Fibroblast of skin of scalp (primary cell): ENCODE measurements at places on chromosomes 11 and 22.
A peak's percentile ranks its signal among the peaks of the same experiment; 100 is the strongest.

DNA sequence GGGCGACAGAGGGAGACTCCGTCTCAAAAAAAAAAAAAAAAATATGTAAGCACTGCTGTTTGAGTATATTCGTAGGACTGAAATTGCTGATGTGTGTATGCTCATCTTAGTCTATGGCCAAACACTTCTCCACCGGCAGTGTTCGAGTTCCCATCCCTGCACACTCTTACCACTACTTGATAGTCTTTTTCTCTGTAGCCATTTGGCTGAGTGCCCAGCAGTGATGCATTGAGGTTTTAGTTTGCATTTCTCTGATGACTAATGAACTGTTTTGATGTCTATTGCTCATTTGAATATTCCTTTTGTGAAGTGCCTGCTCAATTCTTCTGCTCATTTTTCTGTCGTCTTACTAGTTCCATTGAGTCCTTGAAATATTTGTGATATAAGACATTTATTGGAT is 1.9 kb downstream of the TIRAP start:
- peak; percentile 94 for DNase-seq

DNA sequence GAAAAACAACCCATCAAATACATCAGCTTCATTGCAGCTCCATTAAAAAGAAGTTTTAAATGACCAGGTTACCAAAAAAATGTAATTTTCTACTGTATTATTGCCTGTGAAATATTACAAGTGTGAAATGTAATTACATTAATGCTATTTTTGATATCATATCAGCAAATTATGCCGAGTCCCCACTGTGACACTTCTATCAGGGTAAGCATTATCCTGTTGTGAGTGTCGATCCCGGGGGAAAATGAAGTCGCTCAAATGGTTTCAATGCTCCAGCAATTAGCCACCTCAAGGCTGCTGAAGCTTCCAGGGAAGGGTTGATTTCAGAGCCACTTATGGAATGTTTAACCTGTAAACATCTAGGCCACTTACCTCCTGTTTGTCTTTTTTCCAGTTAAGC is 70.4 kb downstream of the RCN1 start:
- DNase-seq = no peak

DNA sequence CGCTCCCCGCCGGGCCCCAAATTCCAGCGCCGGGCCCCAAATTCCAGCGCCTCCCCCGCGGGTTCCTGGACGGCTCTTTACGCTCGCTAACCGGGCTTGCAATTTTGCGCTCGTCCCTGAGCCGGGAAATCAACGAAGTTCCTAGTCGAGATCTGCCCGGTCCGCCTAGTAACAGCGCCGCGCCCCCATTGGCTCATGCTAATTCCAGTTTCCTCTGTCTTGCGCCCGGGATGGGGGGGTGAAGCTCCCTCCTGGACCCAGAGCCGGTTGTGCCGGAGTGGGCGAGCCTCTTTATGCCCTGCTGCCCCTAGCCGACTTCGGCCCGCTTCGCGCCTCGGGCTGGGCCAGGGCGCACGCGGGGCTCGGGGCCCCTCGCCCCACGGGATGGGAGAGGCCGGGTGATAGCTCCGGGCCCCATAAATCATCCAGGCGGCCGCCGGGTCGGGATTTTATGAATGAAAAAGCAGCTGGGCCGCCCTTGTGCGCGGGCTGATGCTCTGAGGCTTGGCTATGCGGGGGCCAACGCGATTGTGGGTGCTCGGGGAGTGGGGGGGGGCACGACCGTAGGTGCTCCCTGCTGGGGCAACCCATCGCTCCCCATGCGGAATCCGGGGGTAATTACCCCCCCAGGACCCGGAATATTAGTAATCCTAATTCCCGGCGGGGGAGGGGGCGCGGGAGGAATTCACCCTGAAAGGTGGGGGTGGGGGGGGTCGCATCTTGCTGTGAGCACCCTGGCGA is 1.8 kb upstream of the CCND1 start:
- peak; percentile 97 for DNase-seq

- peak; percentile 67 for DNase-seq
These were observed 790 bp downstream of the RAB1B start for GRCh38 chr11:66268952-66269905.

GRCh38 chr11:32439501-32440210 is 4.3 kb upstream of the WT1 start:
- no peak for DNase-seq

- DNase-seq = peak; percentile 31
These were observed 23.2 kb downstream of the CAPN1 start for GRCh38 chr11:65204646-65205601.

- DNase-seq = peak; percentile 14
These were observed 203.7 kb downstream of the GRIK4 start for GRCh38 chr11:120715239-120715638.

GRCh38 chr22:39574779-39575551 is 4.4 kb downstream of the CACNA1I start:
- DNase-seq = peak; percentile 91

DNA sequence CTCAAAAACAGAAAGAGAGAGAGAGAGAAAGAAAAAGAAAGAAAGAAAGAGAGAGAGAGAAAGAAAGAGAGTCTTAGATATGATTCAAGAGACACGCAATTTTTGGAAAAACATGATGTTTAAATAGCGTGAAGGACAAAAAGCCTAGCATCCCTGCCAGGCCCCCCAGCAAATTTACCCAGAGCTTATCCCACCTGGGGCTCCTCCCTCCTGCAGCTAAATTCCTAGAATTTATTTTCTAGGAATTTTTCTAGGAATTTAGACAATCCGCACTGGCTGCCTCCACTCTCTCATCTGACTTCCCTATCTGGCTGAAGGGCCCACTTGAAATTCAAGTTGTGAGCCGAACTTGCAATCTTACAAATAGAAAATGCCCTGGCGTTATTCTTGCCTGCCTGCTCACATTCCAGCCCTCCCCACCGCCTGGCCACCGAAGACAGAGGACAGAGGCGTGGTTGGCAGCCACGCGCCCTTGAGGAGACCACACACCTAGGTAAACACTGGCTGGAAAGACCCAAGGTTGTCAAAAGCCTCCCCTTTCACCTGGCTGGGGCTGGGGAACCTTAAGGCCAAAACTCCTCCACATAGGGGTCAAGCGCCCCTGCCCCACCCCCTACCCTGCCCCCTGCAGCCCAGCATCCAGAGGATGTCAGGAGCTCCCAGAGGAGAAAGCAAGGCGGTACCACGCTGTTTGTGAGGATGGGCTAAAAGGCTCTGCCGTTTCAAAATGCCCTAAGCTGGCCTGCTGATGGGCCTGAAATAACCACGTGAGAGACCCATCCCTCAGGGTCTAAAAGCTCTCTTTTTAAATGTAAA is 42.2 kb downstream of the AHNAK start:
- DNase-seq = no peak

DNA sequence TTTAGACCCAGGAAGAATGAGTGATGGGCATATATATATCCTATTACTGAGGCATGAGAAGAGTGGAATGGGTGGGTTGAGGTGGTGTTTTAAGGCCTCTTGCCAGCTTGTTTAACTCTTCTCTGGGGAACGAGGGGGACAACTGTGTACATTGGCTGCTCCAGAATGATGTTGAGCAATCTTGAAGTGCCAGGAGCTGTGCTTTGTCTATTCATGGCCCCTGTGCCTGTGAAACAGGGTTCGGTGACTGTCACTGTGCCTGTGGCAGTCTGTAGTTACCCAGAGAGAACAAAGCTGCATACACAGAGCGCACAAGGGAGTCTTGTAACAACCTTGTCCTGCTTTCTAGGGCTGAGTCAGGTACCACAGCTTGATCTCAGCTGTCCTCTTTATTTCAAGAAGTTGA is 11.7 kb downstream of the LIMK2 start:
- no peak for DNase-seq

DNA sequence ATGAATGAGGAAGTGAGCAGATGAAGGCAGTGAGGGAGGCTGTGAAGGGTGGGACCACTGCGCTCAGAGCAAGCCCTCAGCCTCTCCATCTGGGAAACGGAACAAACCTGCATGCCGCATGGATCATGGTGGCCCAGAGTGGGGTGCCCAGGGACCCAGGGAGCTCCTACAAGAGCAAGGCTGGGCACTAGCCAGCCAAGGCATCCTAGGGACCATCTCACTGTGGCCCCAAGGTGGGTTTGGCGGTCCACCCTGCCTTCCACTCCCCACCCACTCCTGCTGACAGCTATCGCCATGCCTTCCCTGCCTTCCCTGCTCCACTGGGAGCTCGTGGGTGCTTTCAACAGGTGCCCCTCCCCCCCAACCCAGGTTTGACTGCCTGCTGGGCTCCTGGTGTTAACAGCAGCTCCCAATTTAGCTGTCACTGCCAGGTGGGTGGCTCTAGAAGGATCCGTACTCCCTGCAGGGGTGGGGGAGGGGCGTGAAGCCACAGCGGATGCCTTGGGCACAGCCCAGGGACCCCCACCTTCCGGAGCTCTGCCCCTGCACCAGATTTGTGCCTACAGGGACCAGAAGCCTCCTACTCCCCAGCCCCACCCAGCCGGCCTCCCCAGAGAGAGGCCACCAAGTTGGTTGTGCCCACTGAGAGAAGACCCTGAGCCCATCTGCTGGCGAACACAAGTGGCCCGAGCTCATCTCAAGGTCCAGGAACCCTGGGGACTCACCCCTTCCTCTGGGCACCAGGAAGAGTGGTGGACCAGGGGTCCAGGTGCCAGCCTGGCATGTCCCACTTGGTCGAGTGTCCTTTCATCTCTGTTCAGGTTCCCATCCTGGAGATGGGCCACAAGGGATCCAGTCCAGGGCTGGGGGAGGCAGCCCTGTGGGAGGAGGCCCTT is 29.7 kb upstream of the PRODH start:
- no peak for DNase-seq

DNA sequence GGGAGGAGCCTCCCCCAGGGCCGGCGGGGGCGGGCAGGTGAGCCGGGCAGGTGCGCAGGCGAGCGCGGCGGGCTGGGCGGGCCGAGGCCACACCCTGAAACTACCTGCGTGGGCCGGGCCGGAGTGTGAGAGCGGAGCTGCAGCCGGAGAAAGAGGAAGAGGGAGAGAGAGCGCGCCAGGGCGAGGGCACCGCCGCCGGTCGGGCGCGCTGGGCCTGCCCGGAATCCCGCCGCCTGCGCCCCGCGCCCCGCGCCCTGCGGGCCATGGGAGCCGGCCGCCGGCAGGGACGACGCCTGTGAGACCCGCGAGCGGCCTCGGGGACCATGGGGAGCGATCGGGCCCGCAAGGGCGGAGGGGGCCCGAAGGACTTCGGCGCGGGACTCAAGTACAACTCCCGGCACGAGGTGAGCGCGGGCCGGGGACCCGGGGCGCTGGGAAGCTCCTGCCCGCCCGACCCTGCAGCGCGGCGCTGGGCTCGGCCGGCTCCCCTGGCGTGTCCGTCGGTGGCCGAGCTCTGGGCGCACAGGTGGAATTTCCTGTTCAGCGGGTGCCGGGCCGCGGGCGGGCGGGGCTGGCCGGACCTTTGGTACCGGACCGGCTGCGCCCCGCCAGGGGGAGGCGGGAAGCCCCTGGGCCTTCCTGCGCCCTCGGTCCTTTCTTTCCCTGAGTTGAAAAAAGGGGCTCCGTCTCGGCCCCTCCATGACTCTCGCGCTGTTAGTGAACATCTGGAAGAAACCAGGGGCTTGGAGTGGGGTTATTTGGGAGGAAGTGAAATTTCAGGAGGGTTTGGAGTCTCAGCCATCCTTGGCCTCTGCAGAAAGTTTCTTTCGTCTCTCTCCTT is at the start of gene ST14:
ST14 (plus strand) TSS at position 126 of the 841 bp plus-strand sequence; CDS start at position 324, 198 bp downstream.
- DNase-seq = no peak

DNA sequence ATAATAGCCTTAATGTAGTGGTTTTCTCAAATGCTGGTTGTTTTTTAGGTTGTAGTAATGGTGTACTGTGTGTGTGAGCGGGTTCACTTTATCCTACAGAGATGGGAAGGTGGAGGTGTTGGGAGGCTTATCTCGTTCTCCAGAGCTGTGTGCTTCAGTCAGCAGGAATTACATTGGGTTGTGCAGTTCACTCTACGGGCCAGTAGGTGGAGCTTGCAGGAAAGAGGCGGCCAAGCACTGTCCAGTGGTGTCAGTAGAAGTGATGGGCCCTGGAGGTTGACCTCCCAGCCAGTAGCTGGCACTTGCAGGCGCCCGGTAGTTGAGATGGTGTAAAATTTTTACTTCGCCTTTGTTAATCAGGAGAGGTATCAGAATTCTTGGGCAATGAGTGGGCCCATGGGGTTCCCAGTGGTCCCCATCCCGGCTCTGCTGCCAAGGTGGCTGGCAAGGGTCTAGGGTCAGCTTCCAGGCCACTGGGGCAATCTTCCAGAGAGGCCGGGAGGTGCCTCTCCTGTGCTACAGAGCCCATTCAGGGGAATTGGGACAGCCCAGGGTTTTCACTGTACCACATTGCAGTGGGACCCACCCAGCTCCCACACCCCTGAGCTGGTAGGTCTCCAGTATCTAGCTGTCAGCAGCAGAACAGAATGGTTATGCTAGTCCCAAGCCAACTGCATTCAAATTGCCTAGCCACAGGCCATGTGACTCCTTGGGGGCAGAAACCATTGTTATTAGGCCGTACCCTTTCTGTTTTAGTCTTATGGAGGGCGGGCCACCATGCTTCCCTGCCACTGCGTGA is 43.9 kb downstream of the BIRC2 start:
- DNase-seq = peak; percentile 62

GRCh38 chr11:12853652-12854296 is 155.3 kb upstream of the RASSF10 start:
- DNase-seq = no peak

- no peak for DNase-seq
These were observed 102.9 kb upstream of the PAX6 start for GRCh38 chr11:31913985-31914384.

GRCh38 chr11:125494974-125495725 is 915 bp downstream of the FEZ1 start:
- DNase-seq = peak; percentile 39

GRCh38 chr11:7444091-7444981 is 41.0 kb upstream of the OLFML1 start:
- DNase-seq = no peak

DNA sequence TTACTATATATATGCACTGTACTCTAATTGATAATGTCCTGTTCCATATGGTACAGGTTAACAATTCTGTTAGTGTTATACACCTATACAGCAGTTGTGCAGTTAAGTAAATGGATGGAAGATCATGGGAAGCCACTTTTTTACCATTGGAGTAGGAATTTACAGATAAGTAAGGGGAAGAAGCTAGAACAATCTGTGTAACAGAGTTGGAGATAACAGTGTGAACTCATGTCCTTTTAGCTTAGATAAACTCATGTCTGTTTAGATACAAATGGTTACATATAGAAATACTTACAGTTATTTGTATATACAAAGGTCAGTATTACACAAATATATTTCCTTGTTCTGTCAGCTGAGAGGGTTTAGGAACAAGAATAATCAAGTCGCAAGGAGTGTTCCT is 6.8 kb upstream of the DEUP1 start:
- no peak for DNase-seq

GRCh38 chr11:17005646-17006045 is 8.6 kb downstream of the PLEKHA7 start:
- no peak for DNase-seq

- no peak for DNase-seq
These were observed 27.8 kb downstream of the SDHD start for GRCh38 chr11:112114460-112114859.

GRCh38 chr11:128802358-128802981 is 64.6 kb downstream of the KCNJ1 start:
- DNase-seq = peak; percentile 30

DNA sequence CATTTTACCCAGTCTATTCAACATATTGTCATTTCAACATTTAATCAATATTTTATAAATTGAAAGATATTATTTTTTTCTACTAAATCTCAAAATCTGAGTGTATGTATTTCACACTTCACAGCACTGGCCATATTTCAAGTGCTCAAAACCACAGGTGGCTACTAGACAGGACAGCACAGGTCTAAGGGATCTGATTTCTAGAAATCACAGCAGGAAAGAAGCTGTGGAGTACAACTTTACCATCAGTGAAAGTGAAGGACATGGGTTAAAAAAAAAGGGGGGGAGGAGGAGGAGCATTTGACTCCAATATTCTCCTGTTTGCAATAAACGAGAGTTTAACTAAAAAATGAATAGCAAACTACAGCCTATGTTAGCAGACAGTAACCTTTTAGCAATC is 4.5 kb downstream of the PRDM10 start:
- DNase-seq = no peak
